ENCODE measurements at places on chromosomes 12 and 14. TPM values are rescaled to one million over a fixed set of nuclear protein-coding genes. Genes with fewer than 3 reads are reported as not detected.

Gene ALDH2
- 1.9 TPM for total RNA-seq

DNA sequence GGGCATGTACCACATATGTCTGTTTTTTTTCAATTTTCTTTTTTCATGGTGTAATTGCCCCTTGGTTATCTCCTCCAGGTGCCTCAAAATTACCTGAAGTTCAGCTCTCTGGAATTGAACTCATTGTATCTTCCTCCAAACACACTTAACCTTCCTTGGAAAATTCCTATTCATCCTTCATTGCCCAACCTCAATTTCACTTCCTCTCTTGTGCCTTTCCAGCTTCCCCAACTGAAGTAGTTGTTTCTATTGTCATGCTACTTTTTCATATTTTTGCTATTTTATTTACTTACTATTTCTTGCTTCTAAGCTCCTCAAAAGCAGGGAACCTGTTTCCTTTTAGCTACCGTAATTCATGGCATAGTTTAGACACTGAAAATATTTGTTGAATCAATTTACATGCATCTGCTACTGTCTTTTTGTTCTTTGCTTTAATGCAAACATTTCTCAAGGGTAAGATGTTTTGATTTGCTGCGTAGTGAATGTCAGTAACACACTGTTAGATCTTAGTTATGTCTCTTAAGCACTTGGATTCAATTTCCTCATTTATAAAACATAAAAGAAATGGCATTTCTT lies 37.0 kb upstream of the STXBP6 start:
- no peak for DNase-seq

- no peak for DNase-seq
These were observed 328.1 kb downstream of the BTG1 start for GRCh38 chr12:91817517-91817916.

GRCh38 chr12:106194351-106194750 lies 53.5 kb downstream of the CKAP4 start:
- DNase-seq = no peak

Gene IFT81
- 0.86 TPM for total RNA-seq

- DNase-seq = no peak
These were observed at the start of gene CNTN1 for GRCh38 chr12:40691913-40692764. CNTN1 (plus strand) TSS chr12:40692439.

Gene INHBE
- total RNA-seq = not detected

DNA sequence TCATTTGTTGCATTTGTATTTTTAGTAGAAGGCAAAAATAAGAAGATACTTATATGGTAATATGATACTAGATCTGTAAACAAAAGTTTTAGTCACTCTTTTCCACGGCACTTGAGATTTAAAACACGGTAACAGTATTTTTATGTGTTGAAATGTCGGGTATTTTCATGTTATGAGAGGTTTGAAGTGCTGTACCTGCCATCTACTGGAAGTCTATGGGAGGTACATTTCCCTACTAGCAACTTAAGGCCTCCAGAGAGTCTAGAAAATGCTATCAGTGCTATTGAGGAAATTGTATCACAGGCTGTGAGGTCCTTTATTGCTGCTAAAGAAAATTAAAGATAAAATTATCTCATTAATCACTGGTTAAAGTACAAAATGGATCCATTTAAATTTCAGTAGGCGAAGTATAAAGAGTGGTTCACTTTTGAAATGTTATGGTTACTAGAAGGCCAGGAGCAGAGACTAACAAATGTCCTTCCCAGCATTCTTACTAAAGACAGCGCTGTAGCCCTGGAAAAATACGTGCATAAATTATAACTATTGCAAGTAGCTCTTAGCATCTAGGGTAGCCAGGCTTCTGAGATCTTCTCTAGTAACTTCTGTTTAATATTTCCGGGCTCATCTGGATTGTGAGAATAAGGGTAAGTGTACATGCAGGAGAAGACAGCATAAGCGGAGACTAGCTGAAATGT lies 77.6 kb upstream of the PRKD1 start:
- no peak for DNase-seq

DNA sequence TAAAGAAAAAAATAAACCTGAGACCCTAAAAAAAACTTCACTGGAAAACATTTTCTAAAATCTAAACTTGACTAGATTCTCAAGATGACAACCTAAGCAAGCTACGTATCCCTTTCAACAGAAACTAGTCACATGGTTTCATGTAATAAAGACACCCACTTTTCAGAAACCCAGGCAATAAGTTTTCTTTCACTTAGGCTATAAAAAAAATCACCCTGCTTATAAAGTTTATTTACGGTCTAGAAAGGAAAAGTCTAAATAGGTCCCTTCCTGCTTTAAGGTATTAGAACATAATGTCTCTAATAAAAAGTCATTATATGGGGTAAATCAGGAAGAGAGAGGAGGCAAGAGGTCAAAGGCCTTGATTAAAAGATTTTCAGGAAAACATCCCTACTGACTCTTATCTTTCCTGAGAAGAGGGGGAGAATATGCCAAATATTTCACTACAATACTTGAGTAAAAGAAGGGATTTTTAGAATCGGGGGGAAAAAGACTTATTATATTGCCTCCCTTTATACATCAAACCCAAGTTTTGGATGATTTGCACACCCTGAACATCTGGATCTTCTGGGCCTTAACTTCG lies 9.5 kb downstream of the CLIP1 start:
- DNase-seq = no peak

GRCh38 chr12:105704787-105705186 lies 374.3 kb downstream of the C12orf75 start:
- no peak for DNase-seq

DNA sequence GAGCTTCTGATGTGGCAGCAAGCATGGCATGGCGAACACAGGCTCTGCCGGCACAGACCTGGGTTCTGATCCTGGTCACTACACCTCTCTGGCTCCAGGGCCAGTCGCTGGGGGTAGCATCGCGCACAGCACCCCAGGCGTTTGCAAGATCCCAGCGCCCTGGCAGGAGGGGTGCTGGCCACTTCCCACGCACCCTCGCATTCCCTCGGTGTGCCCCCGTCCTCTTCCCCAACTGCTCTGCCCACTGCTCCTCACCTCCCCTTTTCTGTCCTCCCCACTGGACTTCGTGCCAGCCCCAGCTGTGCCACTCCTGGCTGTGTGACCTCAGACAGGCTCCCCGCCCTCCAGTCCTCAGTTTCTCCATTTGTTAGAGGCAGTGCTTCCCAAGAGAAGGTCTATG lies 2.8 kb downstream of the CDK2AP1 start:
- no peak for DNase-seq

Gene SCNN1A
- total RNA-seq = 2.1 TPM

- DNase-seq = no peak
These were observed 25.2 kb downstream of the SERPINA1 start for GRCh38 chr14:94363151-94363624.

GRCh38 chr14:102723650-102724049 lies 53.6 kb upstream of the TRAF3 start:
- DNase-seq = no peak

Gene ATP5MC2
- total RNA-seq = 211 TPM

DNA sequence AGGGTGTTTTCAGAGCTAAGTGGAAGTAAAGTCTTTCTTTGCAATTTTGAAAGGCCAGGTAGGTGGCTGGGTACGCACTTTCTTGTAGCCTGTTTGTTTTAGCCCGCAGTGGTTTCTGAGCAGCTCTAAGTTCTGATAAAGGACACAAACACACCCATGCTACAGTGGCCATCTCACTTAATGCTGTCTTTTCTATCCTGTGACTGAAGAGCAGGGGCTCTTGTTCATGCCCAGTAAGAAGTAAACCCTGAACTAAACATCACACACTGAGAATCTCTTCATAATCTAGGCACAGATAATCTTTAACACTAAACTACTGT lies 427.2 kb downstream of the RAD51B start:
- no peak for DNase-seq

DNA sequence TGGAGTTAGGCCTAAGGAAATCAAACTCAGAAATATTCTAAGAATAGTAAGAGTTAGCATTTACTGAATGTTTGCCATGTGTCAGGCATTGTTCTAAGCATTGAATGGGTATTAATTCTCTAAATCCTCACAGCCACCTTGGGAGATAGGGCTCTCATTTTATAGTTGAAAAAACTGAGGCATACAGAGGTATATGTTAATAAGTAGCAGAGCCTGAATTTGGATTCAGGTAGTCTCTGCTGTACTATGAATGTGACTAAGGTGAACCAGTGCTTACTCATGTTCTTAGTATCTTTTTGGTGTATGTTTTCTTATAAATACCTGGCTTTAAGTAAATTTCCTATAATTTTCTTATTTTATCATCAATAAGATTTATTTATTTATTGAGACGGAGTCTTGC lies 8.1 kb downstream of the ARF6 start:
- DNase-seq = no peak

- no peak for DNase-seq
These were observed 2.5 kb downstream of the TMEM253 start for GRCh38 chr14:21103411-21103709.

GRCh38 chr14:93735206-93735605 lies 53.1 kb downstream of the PRIMA1 start:
- DNase-seq = no peak

Gene FITM1
- 1.4 TPM for total RNA-seq

Gene ANGEL1
- 11.9 TPM for total RNA-seq

DNA sequence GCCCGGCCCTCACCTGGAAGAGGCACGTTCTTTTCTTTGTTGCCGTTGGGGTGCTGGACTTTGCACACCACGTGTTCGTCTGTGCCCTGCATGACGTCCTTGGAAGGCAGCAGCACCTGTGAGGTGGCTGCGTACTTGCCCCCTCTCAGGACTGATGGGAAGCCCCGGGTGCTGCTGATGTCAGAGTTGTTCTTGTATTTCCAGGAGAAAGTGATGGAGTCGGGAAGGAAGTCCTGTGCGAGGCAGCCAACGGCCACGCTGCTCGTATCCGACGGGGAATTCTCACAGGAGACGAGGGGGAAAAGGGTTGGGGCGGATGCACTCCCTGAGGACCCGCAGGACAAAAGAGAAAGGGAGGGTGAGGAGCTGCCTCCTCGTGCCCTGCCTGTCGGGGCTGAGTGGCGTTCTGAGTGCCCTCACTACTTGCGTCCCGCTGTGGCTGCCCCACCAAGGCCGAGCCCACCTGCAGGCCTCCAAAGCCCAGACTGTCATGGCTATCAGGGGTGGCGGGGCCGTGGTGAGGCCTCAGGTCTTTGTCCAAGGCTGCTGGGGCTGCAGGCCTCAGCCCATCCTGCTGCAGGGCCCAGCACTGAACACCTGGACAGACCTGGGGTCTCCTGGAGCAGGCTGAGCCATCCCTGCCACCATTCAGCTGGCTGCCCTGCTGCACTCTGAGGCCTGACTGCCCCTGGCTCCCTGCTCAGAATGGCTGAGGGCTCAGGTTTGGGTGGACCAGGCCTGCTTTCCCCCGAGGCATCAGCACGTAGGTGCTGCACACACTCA lies 329.7 kb downstream of the TMEM121 start:
- DNase-seq = peak; percentile 8

Gene SYNDIG1L
- total RNA-seq = not detected

DNA sequence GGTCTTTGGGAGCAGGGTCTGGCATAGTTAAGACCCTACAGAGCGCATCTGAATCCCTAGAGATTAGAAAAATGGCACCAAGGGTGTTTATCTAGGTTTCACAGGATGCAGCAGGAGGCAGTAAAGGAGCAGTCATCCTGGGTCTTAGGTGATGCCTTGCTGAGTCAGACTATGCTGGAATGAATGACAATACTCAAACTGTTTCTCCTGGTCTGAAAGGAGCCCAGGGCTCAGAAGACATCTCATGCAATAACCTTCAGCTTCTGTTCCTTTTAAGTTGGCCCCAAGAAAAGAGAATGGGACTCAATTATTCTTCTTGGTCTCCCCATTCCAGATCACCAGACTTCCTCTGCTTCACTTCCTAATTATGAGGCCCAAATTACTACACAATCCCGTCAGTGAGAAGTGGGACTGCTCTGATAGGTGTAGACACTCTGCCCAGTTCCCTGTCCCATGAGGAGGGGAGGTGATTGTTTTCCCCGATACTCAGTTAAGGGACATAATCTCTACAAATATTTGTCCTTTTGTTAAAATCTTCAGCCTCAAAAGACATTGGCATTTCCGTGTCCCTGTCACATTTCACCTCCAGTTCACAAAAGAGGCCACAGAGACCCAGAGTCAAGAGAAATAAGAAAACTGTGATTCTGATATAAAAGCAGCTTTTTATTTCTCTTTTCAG lies 14.8 kb upstream of the APOF start:
- no peak for DNase-seq

Gene TMPRSS12
- total RNA-seq = not detected

GRCh38 chr12:64088431-64089349 lies 133.4 kb downstream of the KICS2 start:
- DNase-seq = no peak

- no peak for DNase-seq
These were observed 31.4 kb downstream of the NUBPL start for GRCh38 chr14:31592631-31593030.

DNA sequence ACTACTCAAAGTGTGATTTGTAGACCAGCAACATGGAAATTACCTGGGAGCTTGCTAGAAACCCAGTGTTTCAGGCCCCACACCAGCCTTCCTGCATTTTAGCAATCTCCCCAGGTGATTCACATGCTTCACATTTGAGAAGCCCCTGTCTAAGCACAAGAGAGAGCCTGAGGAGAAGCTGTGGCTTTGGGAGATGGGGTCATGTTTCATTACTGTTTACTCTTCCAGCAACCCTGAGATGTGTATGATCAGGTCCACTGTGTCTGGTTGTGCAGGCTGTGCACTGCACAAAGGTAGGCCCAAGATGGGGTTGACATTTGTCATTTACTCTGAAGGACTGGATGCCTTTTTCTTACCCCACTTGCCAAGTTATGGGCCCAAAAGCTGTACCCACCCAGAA lies 190.1 kb downstream of the SLC41A2 start:
- DNase-seq = no peak

- no peak for DNase-seq
These were observed 8.1 kb downstream of the AVIL start for GRCh38 chr12:57810450-57810849.

Gene GNB3
- 0.45 TPM for total RNA-seq

Gene ENDOU
- total RNA-seq = 0.12 TPM

Gene CCDC175
- not detected for total RNA-seq

GRCh38 chr14:93744876-93745275 lies 43.4 kb downstream of the PRIMA1 start:
- no peak for DNase-seq

GRCh38 chr12:75374971-75375370 lies 15.9 kb upstream of the GLIPR1L2 start:
- DNase-seq = no peak

GRCh38 chr14:54975856-54976255 lies 51.0 kb downstream of the WDHD1 start:
- no peak for DNase-seq
